ENCODE measurements at places on chromosomes 3 and 15.

DNA sequence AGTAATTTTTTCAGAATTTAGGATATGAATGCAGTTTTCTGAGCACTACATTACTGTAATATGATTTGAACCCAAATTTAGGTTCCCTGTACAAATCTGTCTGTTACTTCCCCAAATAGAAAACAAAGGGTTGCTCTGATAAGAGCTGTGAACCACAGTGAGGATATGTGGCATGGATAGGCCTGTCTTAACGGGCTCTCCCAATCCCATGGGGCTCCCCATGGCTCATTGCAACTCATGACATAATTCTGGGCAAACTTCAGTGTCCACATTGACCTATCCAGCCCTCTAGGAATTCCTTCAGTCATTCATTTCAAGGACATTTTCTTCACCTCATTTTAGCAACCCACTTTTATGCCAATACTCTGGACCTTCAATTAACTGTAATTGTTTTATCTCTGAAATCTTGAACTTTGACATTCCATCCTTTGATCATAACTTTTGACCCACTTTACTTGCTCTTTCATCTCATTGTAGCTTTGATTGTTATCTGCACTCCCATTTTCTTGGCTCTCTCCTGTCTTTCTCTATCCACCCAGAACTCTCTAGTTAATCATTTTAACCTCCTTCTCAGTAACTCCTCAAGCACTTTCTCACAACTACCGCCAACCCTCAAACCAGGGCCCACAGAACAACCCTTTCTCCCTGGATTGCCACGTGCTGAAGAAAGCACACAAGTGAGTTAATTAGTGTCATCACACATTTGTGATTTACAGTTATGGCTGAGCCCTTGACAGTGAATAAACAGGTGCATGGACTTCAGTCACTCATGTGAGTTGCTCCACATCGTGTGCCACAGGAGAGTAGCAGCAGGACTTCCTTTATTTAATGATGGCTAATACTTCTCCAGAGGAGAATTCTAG is 94.9 kb upstream of the AADACL2 start:
- no peak for DNase-seq

GRCh38 chr15:28023422-28023821 is 75.7 kb downstream of the OCA2 start:
- no peak for DNase-seq

DNA sequence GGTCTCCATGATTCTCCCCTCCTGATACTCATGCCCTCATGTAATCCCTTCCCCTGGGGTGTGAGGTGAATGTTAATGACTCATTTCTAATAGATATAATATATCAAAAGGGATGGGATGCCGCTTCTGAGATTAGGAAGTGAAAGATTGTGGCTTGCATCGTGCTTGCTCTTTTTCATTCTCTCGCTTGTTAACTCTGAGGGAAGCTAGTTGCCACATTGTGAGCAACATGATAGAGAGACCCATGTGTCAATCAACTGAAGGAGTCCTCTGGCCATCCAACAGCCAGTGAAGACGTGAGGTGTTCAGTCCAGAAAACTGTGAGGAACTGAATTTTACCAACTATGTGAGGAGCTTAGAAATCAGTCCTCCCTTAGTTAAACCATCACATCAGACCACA is 28.9 kb upstream of the DRD3 start:
- DNase-seq = no peak

GRCh38 chr3:115363071-115363470 is 216.0 kb upstream of the ZBTB20 start:
- peak; percentile 49 for DNase-seq

DNA sequence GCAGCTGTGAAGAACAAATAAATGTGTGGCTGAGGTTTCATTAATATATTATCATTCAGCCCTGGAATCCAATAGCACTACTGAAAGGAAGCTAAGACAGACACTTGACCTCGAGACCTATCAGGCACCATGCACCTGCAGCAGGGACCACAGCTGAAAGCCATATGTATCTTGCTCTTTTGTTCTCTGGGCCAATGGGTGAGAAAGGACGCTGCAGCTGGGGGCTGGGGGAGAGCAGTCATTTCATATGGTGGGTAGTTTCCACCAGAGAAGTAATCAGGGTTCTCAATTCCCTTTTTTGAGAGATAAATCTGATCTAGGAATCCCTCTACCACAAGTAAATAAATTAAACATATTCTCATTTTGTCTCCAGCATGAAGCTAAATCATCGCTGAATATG is 225.6 kb upstream of the STRIT1 start:
- DNase-seq = no peak

GRCh38 chr3:113409676-113410075 is 31.6 kb downstream of the CFAP44 start:
- no peak for DNase-seq

DNA sequence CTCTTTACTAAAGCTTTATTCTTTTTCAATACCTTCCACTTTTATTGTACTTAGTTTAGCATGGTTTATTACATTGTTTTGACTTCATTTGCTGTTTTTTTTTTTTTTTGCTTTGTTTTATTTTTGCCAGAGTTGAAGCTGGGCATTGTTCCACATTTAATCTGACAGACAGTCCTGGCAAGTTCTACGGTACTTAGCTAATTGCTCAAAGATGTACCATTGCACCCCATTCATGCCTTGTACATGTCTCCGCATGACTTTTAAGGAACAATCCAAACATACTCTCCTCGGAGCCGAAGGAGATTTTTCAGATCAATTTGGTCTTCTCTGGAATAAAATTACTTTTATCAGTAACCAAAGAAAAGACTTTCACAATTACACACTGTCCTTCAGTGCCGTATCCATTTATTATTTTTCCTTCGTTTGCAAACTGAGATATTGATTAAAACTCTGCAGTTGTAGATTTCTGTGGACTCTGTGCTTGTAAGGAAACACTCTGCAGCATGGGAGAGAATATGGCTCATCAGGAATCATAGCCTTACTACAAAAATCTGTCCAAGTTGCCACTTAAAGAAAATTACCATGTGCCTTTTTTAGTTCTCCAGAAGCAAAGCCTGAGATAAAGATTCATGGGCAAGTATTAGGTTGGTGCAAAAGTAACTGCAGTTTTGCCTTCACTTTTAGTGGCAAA is 952.0 kb downstream of the AGBL1 start:
- no peak for DNase-seq

DNA sequence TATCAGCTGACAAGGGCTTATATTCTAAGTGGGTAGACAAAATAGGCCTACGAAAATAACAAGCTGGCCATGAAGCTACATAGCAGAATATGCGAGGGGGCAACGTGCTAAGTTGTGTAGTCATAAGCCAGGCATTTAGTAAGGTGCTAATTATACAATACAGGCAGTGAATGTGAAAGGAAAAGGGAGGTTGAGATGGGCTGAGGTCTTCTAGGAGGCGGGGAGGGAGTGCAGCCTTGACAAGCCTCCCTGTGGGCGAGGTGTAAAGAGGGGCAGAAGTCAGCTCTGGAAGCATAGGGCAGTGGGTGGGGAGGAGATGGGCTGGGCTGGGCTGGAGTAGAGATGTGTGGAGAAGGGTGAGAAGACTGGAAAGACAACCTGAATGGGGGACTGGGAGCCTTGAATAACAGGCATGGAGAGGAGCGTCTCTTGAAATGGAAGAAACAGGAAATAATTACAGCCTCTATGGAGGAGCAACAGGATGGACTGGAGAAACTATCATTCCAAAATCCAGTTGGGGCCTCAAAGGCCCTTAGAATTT is 1.2 kb downstream of the TIGIT start:
- no peak for DNase-seq

GRCh38 chr3:58657571-58658141 is 8.9 kb downstream of the FAM3D start:
- DNase-seq = no peak

- DNase-seq = no peak
These were observed 406.7 kb upstream of the NR2F2 start for GRCh38 chr15:95923792-95924191.

- no peak for DNase-seq
These were observed 900.1 kb downstream of the ROBO1 start for GRCh38 chr3:78867409-78868372.

GRCh38 chr3:53599771-53600170 is 105.4 kb downstream of the CACNA1D start:
- DNase-seq = no peak

GRCh38 chr3:172750368-172751174 is at the start of gene ECT2:
Gene ECT2, plus strand, starts transcription at chr3:172750726. Its CDS starts 3,805 bp downstream, at chr3:172754531.
- peak; percentile 100 for DNase-seq

- DNase-seq = no peak
These were observed 11.0 kb downstream of the POMGNT2 start for GRCh38 chr3:43094851-43095250.

DNA sequence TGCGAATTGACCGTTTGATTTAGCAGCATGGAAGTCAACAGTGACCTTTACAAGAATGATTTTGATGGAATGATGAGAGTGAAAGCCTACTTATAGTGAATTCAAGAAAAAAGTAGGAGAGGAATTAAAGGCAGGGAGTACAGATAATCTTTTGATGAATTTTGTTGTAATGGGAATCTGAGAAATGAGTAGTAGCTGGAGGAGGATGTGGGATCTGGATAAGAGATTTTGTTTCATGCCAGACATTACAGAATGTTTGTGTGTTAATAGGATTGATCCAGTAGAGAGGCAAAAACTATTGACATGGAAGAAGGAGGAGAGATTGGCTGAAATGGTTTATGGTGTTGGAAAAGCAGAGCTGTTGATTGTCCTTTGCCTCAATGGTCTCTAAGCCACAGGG is 17.4 kb upstream of the ZNF609 start:
- no peak for DNase-seq

GRCh38 chr3:47594792-47595191 is 16.1 kb upstream of the CSPG5 start:
- DNase-seq = no peak
